ENCODE measurements at places on chromosomes 6 and 20.

- DNase-seq: no peak
Observed at GRCh38 chr6:47567586-47567985, 90.0 kb downstream of the CD2AP start.

DNA sequence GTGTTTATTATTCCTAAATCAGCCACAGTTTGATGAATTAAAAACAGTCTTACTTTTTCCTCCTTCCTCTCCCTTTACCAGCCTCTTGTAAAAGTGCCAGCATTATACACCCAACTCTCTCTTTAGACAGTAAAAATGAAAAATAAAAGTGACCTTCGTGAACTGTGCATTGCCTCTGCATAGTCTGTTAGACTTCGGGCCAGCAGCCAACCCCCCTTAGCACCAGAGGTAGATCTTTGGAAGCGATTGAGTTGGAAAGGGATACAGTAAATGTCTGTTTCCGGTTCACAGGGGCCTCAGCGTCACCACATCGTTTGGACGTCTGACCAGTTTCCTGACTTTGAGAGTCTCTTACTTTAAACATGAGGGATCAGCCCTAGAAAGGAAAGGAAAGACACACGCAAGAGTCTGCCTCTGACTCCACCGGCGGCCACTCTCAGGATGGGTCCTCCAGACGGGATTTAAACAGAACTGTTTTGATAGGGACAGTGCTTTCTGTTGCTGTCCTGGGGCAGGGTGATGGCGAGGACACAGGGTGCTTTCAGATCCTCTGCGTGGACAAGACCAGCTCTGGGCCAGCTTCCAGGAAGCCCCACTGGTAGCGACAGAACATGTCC, 206.6 kb upstream of the PREP start:
- DNase-seq: no peak

GRCh38 chr6:43481075-43481474, 3.7 kb downstream of the TJAP1 start:
- DNase-seq: no peak

GRCh38 chr20:62639765-62640164, 2.5 kb upstream of the SLCO4A1 start:
- no peak for DNase-seq

GRCh38 chr6:158040804-158041347, 59.2 kb downstream of the SYNJ2 start:
- no peak for DNase-seq

- peak; percentile 31 for DNase-seq
Observed at GRCh38 chr20:36573103-36573797, at the start of gene TGIF2. TGIF2 (plus strand) TSS chr20:36573597; CDS start chr20:36578775, 5,178 bp downstream.

GRCh38 chr20:57707320-57707719, 2.5 kb downstream of the PMEPA1 start:
- DNase-seq: no peak

- DNase-seq: no peak
Observed at GRCh38 chr6:113288409-113288808, 568.7 kb upstream of the MARCKS start.

GRCh38 chr6:22254886-22255285, 42.0 kb downstream of the PRL start:
- DNase-seq: no peak

DNA sequence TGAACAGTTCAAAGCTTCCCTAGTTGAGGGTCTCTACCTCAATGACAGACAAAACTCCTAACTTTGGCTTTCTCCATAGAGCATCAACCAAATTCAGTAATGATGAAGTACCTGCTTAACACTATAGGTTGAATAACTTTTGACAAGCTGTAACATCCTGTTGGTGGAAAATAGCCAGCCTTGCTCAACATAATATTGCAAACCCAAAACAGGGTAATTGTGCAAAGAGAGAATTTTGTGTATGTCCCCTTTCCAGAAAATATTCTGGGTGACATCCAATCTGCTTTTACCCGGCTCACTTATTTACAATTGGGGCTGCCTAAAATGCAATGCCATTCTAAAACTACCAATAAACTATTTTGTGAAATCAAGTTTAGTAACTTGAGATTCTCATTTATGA, 72.8 kb downstream of the ATXN1 start:
- no peak for DNase-seq

GRCh38 chr6:138691595-138692057, 81.9 kb upstream of the CCDC28A start:
- DNase-seq: peak; percentile 15

GRCh38 chr6:161498359-161498758, 224.5 kb upstream of the AGPAT4 start:
- DNase-seq: no peak

- no peak for DNase-seq
Observed at GRCh38 chr6:151063352-151063751, 176.4 kb upstream of the AKAP12 start.

DNA sequence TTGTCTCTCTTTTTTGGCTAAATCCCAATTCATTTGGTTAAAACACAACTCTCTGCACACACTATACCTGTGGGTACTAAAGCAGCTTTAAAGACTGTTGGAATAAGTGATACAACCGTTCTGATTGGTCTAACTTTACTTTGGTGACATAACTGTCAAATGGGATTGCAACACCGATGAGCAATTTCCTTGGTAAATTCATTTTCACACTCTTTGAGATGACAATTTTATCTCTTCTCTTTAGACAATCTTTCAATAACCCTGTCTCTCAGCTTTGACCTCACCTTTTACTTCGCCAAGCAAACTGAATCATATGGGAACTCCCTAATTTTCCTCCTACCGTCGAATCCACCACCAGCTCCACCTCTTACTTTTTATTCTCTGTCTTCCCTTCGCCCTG, 60.8 kb downstream of the ECT2L start:
- no peak for DNase-seq

DNA sequence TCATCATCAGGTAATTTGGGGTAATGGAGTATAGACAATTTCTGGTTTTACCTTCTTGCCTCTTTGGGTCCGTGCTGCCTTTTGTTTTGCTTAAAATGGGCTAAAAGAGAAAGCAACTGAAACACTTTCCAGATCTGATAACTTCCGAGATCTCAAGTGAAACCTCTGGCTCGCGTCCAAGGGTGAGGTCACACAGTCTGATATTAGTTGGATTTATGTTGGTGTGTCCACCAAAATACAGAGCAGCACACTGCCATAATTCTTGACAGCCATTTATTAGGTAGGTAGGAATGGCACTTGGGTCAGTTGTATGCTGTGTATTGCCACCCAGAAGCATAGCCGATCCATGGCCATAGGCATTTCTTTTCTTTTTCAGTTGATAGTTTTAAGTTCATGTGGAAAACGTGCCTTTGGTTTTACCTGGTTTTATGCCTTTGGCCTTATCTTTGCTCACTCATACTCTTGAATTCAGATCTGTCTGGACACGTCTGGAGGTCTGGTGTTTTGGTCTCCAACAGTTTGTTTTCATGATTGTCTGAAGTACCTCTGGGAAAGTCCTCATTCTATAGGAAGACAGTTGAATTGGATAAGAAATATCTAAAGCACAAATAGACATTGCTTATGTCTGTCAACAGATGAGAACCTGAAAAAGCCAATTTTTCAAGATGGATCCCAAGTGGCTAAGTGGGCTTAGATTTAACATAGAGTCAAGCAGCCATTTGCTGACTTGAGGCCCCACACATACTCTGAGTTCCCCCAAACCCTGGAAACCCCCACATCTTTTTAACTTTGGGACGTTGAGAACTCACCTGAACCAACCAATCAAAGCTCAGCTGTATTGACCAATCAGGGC, 320.8 kb downstream of the SOX4 start:
- DNase-seq: peak; percentile 53

GRCh38 chr20:53413186-53413631, 180.4 kb downstream of the ZNF217 start:
- DNase-seq: no peak

GRCh38 chr20:16637797-16638196, 64.5 kb upstream of the KIF16B start:
- DNase-seq: no peak

DNA sequence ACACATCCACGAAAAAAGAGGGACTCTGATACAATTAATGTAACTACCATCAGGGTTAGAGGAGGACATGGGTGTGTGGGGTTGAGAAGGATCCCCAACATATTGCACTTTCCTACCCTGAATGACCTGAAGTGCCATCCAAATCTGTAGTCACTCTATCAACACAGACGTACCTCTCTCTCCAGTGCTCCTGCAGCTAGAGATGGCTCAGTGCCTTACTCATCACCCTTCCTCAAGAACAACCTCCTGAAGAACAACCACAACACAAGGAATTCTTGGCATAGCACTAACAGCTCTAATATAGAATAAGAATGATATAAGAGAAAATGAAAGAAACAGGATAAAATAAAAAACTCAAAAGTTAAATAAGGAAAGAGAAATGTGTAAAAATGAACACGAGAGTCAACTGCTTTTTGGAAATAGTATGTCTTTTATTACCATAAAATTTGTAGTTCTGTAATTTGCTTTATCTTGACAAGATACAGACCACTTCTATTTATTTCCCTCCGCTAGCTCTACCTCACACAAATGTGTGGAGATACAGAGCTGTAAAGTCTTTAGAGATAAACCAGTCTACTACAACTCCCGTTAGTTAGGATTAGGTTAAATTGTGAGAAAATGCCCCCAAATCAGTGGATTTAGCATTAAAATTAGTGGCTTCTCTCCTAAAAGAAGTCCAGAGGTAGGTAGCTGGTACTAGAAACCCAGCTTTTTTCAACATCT, 63.9 kb downstream of the REV3L start:
- no peak for DNase-seq

- no peak for DNase-seq
Observed at GRCh38 chr6:123821112-123821511, 17.4 kb downstream of the NKAIN2 start.

DNA sequence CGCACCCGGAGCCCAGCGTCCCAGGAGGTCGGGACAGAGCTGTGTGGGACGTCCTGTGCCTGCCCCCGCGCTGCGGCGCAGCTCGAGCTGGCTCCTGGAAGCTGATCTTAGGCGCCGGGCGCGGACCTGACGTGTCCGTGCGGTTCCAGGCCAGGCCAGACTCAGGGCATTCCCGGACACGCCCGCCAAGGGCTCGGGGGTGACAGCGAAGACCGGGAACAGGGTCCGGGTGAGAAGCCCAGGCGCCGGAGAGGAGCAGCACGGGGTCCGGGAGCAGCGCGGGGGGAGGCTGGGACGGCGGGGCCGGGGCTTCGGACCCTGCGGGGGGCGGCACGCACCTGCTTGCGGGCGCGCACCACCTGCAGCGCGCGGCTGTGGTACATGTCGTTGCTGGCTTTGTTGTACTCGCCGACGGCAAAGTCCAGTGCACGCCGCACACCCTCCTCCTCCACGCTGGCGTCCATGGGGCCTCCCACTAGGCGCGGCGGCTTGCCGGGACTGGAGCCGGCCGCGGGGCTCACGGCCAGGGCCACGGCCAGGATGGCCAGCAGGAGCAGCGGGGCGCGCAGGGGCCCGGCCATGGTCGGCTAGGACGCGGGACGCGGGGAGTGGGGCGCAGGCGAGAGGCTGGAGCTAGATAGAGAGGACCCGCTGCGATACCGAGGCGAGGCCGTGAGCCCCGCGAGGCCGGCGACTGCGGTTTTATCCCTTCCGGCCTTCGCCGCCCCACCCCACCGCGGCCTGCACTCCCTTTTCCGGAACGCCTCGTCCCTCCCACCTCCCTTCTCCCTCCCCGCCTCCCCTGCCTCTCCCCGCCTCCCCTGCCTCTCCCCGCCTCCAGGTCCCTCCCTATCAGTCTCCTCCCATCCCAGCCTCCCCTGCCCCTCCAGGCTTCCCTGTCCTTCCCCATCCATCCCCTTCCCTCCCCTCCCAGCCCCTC, at the start of gene CST3:
Gene CST3, minus strand, starts transcription at position 674 of the 940 bp plus-strand sequence. Its CDS starts 93 bp downstream, at position 581.
- DNase-seq: peak; percentile 63

DNA sequence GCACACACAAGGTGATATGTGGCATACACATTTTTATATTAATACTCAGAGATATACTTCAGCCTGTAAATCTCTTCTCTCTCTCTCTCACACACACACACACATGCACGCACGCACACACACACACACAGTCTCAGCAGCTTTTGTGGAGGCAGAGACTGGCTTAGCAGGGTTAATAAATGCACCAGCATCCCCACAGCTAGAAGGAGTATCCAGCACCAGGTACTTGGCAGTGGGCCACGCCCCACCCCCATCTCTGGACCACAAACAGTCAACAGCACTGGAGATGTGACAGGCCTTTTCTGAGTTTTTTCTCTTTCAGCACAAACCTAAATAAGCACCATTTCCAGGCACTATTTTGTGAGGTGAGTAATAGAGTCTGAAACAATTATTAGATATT, 47.3 kb upstream of the LRFN2 start:
- DNase-seq: peak; percentile 34

GRCh38 chr6:160013987-160014868, 45.3 kb downstream of the IGF2R start:
- DNase-seq: peak; percentile 35

GRCh38 chr20:56420028-56420427, 8.0 kb downstream of the CASS4 start:
- no peak for DNase-seq

DNA sequence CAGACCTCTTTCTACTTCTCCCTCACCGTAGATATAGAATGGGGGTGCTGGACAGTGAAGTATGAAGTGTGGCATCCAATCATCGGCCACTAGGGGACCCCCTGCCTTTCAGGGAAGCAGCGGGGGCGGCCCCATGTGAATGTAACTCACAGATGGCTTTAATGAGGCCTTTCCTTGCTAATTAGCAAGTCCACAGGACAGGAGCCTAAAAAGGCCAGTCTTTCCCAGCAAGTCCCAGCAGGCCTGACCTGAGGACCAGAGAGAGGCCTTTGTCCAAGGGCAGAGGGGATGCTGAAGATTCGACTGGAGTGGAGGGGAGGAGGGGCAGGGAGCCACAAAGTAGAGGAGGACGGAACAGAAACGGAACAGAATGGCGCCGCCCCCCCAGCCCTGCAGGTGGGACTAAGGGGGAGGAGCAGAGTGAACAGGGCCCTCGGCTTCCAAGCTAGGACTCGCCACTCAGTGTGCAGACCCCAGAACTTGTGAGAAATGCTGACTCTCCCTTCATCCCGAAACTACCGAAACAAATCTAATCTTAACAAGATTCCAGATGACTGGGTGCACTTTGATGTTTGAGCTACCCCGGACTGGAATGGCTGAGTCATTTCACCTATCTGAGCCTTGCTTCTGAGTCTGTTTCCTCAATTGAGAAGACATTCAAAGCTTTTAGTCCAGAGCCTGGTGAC, 5.8 kb downstream of the C6orf132 start:
- no peak for DNase-seq

DNA sequence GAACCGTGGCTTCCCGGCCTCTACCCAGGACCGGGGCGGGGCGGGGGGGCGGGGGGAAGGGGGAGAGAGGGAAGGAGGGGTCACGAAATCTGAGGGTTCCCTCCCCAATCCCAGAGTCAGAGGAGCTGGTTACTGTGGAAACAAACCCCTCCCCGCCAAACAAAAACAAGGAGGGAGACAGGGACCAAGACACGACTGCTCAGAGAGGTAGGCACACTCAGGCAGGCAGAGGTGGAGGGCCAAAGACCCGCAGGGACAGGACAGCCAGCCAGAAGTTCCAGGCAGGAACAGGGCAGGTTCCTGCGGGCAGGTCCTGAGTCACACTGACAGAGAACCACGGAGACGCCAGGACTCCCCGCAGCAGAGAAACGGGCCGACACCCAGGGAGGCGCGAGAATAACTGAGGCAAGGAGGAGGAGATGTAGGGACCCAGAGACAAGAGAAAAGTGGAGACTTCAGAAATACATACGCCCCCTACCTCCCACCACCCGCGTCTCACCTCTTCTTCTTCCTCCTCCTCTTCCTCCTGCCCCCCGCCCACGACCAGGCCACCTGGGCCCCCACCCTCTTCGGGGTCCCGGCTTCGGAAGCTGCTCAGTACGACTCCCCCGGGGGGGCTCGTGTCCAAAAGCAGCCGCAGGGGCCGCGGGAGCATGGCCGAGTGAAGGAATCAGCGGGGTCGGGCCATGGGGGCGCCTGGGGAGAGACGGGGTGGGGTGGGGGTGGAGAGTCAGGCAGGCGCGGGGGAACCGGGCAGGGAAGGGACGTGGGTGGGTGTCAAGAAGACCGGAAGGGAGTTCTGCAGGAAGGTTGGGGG, 578 bp downstream of the RGL2 start:
- peak; percentile 23 for DNase-seq
